A172 (cell line): ENCODE measurements at places on chromosomes 2 and 18.

DNA sequence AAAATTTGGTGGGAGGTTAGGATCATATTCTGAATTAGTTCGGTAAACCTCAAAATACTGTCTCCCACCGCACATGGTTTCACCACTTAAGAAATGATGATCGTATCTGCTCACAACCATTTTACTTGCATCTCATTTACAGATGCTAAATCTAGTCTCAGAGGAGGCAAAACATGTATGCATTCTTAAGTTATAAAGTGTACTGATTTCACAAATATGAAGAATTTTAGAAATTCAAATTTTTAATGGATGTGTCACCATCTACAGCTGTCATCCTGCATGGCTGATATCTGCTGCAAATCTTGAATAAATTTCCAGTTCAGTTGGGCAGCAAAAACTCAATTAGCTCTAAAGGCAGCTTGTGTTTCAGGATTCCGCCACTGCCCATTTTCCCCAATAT, 243.3 kb upstream of the KCNJ3 start:
- DNase-seq, result peak; percentile 8

DNA sequence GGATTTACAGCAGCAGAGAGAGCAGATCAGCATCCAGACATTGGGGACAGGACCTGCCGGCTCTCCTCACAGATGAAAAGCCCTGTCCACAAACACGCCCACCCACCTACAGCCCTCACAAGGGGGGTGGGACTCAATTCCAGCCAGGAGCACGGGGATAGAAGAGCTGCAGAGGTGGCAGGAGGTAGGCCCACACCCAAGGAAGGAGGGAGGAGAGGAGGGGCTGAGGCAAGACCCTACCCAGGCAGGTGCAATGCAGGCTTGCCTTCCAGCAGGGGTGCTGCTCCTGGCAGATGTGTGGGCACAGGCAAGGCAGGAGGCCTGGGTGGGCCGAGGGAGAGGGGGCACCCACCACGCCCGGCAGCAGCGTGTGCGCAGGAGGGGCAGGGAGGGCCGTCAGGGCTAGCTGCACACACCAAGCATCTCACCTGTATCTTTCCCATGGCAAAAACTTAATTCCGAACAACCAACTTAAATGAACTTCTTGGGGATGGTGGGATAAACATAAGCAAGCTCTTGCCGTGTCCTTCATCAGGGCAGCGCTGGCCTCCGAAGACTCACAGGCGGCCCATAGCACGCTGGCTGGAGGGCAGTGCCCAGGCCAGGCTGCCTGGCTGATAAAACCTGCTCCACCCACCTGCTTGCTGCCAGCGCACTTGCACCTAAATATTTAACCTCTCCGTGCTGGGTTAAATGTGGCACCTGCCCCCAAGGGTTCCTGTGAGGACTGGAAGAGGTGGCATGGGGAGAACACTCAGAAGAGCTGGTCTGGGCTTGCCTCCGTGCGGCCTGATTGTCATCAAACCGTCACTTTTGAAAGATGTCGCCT, 219.5 kb downstream of the HDAC4 start:
- DNase-seq, result no peak

DNA sequence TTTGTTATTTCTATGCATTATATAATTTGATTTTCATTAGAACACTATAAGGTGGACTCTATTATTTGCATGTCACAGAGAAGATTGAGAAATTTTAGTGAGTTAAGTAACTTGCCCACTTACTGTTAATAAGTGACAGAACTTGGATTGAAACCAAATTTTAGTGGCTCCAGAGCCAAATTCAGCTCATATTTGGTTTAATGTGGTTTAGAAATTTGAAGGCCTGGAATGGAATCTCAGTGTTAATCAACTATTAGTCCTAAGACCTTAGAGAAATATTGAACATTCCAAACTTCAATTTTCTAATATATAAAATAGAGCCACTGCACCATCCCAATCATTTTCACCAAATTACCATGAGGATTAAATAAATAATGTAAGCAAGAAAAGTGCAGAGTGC, 281.6 kb downstream of the ZNF385B start:
- no peak for DNase-seq

DNA sequence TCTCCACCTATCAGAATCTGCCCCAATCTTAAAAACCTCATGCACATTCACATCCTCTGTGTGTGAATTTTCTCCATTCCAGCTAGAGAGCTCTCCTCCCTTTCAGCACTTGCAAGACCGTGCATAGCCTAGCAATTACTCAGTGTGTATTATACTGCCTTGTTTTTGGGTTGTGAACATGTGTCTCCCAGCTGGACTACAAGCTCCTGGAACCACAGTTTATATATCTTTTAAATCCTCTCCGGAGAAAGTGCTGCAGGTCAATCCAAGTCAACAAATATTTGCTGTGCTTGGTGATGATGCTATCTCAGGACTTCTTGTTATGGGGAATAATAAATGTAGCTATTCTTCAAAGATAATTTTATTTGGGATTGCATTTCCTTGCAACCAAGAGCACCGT, 58.2 kb upstream of the MEX3C start:
- no peak for DNase-seq

DNA sequence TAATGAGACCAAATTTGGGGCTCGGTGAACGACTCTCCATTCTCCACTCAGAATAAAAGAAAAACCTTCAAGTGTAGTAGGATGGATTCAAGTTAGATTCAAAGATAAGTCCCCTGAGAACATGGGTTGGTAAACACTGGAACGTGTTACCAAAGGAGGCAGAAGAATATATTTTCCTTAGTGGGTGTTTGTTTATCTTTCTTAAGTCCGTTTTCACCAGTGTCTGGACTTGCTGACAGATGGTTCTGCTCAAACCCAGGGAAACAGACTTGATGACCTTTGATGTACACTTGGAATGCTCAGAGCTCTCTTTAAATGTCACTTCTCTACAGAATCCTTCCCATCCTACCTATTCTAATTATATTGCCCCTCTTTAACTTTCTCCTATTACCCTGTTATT, 310.3 kb upstream of the ZNF521 start:
- DNase-seq, result no peak

- DNase-seq, result no peak
Measured at GRCh38 chr2:86672027-86672545, 48.0 kb upstream of the RMND5A start.

- DNase-seq, result peak; percentile 96
Measured at GRCh38 chr2:30272761-30273573, 41.6 kb downstream of the LBH start.

DNA sequence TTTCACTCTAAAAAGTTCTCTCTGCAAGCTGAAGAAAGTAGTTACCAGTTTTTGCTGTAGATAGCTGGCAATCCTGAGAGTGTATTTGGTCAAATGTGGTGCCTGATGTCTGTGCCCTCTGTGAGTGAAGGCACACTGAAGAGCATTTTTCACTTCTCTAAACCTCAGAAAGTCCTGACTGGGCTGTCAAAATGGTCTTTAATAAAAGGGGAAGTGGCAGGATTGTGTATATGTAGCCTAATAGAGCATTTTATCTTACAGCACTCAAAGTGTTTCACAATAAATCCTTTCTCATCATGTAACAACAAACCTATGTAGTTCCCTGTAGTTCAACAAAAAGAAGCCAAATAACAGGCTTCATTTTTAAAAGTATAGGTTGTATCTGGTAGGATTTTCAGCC, 1552.3 kb upstream of the SLC39A10 start:
- no peak for DNase-seq

DNA sequence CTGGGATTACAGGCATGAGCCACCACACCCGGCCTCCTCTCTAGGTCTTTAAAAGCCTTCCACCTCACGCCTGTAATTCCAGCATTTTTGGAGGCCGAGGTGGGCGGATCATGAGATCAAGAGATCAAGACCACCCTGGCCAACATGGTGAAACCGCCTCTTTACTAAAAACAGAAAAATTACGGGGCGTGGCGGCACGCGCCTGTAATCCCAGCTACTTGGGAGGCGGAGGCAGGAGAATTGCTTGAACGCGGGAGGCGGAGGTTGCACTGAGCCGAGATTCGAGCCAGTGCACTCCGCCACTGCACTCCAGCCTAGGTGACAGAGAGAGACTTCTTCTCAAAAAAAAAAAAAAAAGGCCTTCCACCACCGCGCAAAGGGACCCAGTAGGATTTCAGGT, 1.3 kb upstream of the FAM117B start:
- no peak for DNase-seq

DNA sequence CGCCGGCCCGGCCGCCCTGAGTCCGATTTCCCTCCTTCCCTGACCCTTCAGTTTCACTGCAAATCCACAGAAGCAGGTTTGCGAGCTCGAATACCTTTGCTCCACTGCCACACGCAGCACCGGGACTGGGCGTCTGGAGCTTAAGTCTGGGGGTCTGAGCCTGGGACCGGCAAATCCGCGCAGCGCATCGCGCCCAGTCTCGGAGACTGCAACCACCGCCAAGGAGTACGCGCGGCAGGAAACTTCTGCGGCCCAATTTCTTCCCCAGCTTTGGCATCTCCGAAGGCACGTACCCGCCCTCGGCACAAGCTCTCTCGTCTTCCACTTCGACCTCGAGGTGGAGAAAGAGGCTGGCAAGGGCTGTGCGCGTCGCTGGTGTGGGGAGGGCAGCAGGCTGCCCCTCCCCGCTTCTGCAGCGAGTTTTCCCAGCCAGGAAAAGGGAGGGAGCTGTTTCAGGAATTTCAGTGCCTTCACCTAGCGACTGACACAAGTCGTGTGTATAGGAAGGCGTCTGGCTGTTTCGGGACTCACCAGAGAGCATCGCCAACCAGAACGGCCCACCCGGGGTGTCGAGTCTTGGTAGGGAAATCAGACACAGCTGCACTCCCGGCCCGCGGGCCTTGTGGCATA, 4.6 kb downstream of the SIX2 start:
- DNase-seq, result no peak

GRCh38 chr18:62987055-62987830, 271.9 kb downstream of the PHLPP1 start:
- DNase-seq, result no peak

- peak; percentile 51 for DNase-seq
Measured at GRCh38 chr18:8478166-8478967, 130.9 kb upstream of the RAB12 start.

DNA sequence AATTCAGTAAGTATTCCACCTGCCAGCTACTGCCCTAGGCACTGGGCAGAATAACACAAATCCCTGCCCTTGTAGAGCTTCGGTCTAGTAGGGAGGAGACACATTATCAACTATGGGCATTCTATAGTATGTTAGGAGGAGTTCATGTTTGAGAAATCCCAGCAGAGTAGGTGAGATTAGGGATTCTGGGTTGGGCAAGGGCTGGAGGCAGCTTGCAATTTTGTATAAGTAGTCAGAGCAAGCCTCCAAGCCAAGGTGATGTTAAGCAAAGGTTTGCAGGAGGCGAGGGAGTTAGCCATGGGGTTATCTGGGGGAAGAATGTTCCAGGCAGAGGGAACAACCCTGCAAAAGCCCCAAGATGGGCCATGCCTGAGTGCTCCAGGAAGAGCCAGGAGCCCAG, 187.9 kb upstream of the HS6ST1 start:
- no peak for DNase-seq

DNA sequence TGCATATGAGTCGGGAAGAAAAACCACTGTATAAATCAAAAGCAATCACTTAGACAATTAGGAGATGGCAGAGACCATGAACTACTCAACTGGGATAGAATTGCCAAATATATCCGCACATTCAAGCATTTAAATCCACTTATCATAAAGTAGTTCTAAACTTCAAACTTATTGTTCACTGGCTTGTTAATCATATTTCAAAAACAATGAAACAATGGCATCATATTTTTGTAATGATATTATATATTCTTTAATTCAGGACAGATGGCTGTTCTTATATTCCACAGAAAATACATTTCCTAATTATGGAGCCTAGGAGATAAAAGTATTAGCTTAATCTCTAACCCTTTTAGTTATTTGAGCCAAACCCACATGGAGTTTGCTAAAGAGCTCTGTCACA, 263.6 kb downstream of the CTNNA2 start:
- DNase-seq, result no peak

- DNase-seq, result no peak
Measured at GRCh38 chr2:147006736-147007141, 838.1 kb upstream of the ACVR2A start.

- DNase-seq, result no peak
Measured at GRCh38 chr2:6986912-6987361, 69.7 kb downstream of the RNF144A start.

GRCh38 chr2:114009205-114009944, 119.5 kb downstream of the ACTR3 start:
- no peak for DNase-seq

GRCh38 chr2:42722320-42723190, 41.4 kb downstream of the OXER1 start:
- peak; percentile 62 for DNase-seq
